Chondrocyte (in vitro differentiated cells): ENCODE measurements at places on chromosomes 6 and 20.

DNA sequence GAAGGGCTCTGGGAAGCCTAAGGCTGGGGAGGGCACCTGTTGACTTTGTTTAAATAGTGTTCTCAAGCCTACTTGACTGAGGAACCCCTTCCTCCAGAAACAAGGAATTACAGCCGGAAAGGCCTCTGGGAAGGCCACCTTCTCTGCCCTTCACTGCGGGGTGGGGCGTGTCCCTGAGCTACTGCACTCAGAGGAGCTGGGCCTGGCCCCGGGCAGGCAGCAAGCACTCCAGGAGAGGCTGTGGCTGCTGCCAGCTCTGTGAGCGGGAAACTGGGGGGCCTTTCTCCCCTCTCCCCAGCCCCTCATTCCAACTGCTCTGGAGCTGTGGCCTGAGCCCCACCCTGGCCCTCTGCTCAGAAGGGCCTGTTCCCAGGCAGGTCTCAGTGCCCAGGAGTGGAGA, 4.0 kb upstream of the OSBPL2 start:
- no peak overlapping the region for H3K4me3 ChIP-seq
- peaks cover 8% of the 10 kb centered on the region for H3K4me1 ChIP-seq
- DNase-seq, result no peak
- no peaks in the 10 kb centered on the region for H3K27me3 ChIP-seq
- no peaks in the 10 kb centered on the region for H3K36me3 ChIP-seq
- no peak overlapping the region for H3K27ac ChIP-seq

DNA sequence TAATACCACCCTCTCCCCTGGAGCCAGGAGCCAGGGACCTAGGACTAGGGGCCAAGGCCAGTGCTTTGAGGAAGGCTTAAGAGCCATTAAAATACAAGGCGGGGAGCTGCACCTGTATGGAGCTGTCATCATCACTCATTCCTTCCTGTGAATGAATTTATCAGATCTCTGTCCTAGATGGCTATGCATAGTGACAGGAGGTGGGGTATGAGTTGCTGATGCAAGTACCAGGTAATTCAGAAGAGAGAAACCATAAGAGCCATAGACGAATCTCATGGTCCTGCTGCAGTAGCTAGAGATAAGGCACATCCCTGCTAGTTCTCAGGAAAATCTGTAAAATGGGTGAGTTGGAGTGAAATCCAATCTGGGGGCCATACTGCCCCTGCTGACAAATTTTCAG, 10.3 kb downstream of the GRM4 start:
- H3K36me3 ChIP-seq, result no peaks in the 10 kb centered on the region
- peaks cover 48% of the 10 kb centered on the region for H3K27me3 ChIP-seq
- no peak for DNase-seq
- H3K27ac ChIP-seq, result no peak overlapping the region
- H3K4me3 ChIP-seq, result no peak overlapping the region

GRCh38 chr6:52514514-52514913, 62.3 kb downstream of the TRAM2 start:
- peaks cover 100% of the 10 kb centered on the region for H3K4me1 ChIP-seq
- H3K27ac ChIP-seq, result peak overlapping the region; percentile 96
- H3K36me3 ChIP-seq, result peaks cover 58% of the 10 kb centered on the region
- no peak for DNase-seq

GRCh38 chr6:143538374-143538773, 26.9 kb upstream of the FUCA2 start:
- no peaks in the 10 kb centered on the region for H3K36me3 ChIP-seq
- no peaks in the 10 kb centered on the region for H3K27me3 ChIP-seq
- H3K4me3 ChIP-seq, result peak overlapping the region; percentile 70
- DNase-seq, result no peak

GRCh38 chr20:57473246-57474048, 51.5 kb downstream of the CTCFL start:
- H3K36me3 ChIP-seq, result no peaks in the 10 kb centered on the region
- peaks cover 7% of the 10 kb centered on the region for H3K4me1 ChIP-seq
- no peak overlapping the region for H3K4me3 ChIP-seq

- H3K4me1 ChIP-seq, result peaks cover 3% of the 10 kb centered on the region
- no peak overlapping the region for H3K27ac ChIP-seq
- H3K4me3 ChIP-seq, result no peak overlapping the region
- H3K27me3 ChIP-seq, result peaks cover 41% of the 10 kb centered on the region
- H3K36me3 ChIP-seq, result peaks cover 4% of the 10 kb centered on the region
Observed at GRCh38 chr20:44836601-44837120, 26.3 kb upstream of the RIMS4 start.

GRCh38 chr6:113306552-113307145, 550.5 kb upstream of the MARCKS start:
- H3K4me3 ChIP-seq, result no peak overlapping the region
- H3K27me3 ChIP-seq, result no peaks in the 10 kb centered on the region
- peaks cover 28% of the 10 kb centered on the region for H3K4me1 ChIP-seq
- H3K36me3 ChIP-seq, result no peaks in the 10 kb centered on the region
- H3K27ac ChIP-seq, result no peak overlapping the region
- DNase-seq, result no peak

DNA sequence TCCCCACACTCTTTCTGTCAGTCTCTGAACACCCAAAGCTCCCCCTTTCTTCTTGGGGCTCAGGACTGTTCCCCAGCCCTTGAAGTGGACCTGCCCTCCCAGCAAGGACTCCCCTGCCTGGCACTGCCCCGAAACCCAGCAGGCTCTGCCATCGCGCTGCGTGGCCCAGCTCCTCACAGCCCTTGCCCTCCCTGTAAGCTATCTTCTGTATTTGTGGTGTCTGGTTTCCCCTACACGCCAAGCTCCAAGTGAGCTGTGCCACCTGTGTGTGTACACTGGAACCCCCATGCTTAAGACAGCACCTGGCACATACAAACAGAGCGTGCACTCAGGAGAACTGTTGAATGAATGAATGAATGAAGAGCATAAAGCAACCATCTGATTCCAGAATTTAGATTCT, 57.7 kb downstream of the TMEM242 start:
- H3K4me3 ChIP-seq, result no peak overlapping the region
- peaks cover 1% of the 10 kb centered on the region for H3K36me3 ChIP-seq

DNA sequence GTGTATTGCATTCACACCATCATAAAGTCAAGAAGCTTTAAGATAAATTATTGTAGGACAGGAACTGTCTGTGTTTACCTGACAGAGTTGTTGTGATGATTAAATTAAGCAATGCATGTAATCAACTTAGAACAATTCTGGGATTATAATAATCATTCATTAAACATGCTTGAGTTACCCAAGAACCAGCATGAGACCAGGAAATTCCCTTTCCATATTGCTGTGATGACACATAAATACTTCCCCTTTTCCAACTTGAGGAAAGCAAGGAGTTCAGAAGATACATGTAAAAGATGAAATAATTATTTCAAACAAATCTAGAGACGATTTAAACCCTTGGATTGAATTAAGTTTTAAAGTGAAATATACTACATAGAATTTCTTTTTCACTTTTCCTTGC, 404.4 kb downstream of the GJA1 start:
- no peaks in the 10 kb centered on the region for H3K36me3 ChIP-seq
- no peak for DNase-seq
- no peak overlapping the region for H3K27ac ChIP-seq
- no peaks in the 10 kb centered on the region for H3K27me3 ChIP-seq
- H3K4me1 ChIP-seq, result peaks cover 25% of the 10 kb centered on the region

DNA sequence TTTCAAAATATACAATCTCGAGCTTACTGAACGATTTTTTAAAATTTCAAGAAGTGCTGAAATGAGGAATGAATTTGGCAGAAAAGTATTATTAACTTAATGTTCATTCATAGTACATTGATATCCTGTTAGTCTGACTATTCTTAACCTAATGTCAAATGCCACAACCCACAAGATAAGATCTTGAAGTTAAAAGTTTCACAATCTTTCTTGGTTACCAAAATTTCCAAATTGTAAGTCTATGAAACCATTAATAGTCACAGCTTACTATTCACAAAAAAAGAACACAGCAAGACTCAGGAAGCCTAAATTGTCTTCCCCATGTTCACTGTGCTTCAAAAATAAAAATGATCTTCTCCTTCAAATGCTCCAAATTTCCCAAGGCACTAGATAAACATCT, 71.3 kb downstream of the HACE1 start:
- no peak for DNase-seq
- peak overlapping the region; percentile 77 for H3K27ac ChIP-seq
- H3K4me1 ChIP-seq, result peaks cover 46% of the 10 kb centered on the region

- no peak for DNase-seq
- H3K36me3 ChIP-seq, result no peaks in the 10 kb centered on the region
- peaks cover 5% of the 10 kb centered on the region for H3K27me3 ChIP-seq
- no peak overlapping the region for H3K27ac ChIP-seq
- H3K4me3 ChIP-seq, result no peak overlapping the region
Observed at GRCh38 chr6:193180-193579, 99.1 kb upstream of the DUSP22 start.

GRCh38 chr6:38813041-38813823, 98.1 kb downstream of the DNAH8 start:
- no peak overlapping the region for H3K4me3 ChIP-seq
- H3K36me3 ChIP-seq, result no peaks in the 10 kb centered on the region
- H3K27me3 ChIP-seq, result peaks cover 30% of the 10 kb centered on the region
- DNase-seq, result no peak

DNA sequence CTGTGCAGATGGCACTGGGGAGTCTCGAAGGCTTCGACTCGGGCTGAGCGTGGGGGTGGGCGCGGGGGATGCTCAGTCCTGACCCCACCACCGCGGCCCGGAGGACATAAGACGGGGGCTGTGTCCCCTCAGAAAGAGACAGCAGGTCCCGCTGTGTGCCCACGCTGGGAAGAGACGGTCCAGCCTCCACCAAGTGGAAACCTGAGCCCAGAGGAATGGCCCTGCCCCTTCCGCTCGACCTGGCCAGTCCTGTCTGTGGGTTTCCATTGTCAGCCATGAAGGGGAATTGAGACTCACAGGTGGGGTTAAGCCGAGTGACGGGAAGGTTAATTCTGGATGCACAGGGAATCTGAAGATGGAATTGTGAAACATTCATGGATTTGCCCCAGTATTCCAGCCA, 442.7 kb downstream of the PREX1 start:
- no peak for DNase-seq
- H3K4me3 ChIP-seq, result no peak overlapping the region

DNA sequence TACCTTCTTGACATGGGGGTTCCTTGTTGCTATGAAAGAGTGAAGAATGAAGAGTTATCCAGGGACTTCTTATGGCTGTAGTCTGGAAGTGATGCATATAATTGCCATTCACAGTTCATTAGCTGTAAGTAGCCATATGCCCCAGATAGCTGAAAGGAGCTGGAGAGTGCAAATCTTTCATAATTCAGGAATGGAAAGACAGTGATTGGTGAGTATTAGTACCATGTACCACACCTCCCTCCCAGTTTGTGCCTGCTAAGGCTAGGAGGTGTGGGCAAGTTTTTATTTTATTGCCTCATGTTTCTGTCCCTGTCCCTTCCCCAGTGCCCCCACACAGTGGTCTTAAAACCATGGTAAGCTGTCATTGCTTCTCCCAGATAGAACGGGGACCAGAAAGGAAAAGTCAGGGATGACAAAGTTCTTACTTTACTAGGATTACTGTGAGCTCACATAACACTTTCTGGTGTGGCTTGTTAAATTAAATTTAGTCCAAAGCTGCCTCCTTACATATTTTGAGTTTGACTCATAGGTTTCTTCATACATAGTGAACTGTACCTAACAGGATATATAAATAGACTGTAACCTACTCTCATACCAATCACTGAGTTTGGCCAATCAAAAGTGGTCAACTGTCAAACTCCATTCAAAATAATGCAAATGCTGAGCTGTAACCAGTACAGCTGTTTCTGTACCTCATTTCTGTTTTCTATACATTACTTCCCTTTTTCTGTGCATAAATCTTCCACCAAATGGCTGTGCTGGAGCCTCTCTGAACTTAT, 119.4 kb downstream of the RFPL4B start:
- no peaks in the 10 kb centered on the region for H3K36me3 ChIP-seq
- peaks cover 42% of the 10 kb centered on the region for H3K4me1 ChIP-seq
- no peak overlapping the region for H3K4me3 ChIP-seq
- peak overlapping the region; percentile 87 for H3K27ac ChIP-seq

DNA sequence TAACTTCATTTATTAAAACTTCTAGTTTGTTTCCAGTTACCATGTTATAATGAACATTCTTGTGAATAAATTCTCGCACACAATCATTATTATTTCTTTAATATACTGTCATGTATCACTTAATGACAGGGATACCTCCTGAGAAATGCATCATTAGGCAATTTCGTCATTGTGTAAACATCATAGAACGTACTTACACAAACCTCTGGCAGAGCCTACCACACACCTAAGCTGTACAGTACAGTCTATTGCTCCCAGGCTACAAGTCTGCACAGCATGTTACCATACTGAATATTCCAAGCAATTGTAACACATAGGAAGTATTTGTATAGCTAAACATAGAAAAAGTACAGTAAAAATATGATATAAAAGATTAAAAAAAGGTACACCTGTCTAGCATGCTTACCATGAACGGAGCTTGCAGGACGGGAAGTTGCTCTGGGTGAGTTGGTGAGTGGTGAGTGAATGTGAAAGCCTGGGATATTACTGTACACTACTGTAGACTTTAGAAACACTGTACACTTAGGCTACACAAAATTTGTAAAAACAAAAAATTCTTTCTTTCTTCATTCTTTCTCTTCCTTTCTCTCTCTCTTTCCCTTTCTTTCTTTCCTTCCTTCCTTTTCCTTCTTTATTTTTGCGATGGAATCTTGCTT, 268.2 kb upstream of the SOX4 start:
- no peak for DNase-seq
- no peaks in the 10 kb centered on the region for H3K27me3 ChIP-seq
- no peak overlapping the region for H3K27ac ChIP-seq
- no peaks in the 10 kb centered on the region for H3K36me3 ChIP-seq

GRCh38 chr6:10633216-10633615, 61.2 kb downstream of the C6orf52 start:
- H3K4me1 ChIP-seq, result peaks cover 5% of the 10 kb centered on the region
- no peak overlapping the region for H3K27ac ChIP-seq
- H3K27me3 ChIP-seq, result peaks cover 4% of the 10 kb centered on the region
- peaks cover 1% of the 10 kb centered on the region for H3K36me3 ChIP-seq
- no peak for DNase-seq

DNA sequence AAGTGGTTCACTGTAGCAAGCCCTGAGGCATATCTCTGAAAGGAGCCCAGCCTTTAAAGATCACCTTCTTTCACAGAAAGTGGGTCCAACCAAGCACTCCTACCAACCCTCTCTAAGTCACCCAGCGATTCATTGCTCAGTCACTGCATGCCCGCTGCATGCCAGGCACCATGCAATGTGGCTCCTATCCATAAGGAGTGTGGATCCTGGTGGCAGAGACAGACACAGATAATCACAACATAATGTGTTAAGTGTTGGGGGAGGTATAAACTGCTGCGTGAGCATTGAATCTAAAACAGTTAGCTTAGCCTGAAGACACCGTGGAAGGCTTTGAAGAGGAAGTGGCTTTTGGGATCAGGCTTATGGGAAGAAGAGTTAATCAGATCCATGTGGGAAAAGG, 659.5 kb downstream of the PTPRT start:
- DNase-seq, result no peak
- no peaks in the 10 kb centered on the region for H3K27me3 ChIP-seq
- H3K4me3 ChIP-seq, result no peak overlapping the region
- no peaks in the 10 kb centered on the region for H3K36me3 ChIP-seq
- H3K4me1 ChIP-seq, result no peaks in the 10 kb centered on the region

GRCh38 chr6:167329014-167329413, 4.1 kb downstream of the TTLL2 start:
- peaks cover 8% of the 10 kb centered on the region for H3K27me3 ChIP-seq
- H3K4me3 ChIP-seq, result no peak overlapping the region
